Suprapubic skin (tissue), 4 donors: ENCODE measurements at places on chromosomes 4 and X.

- no peak for DNase-seq
These were observed 48.4 kb upstream of the SPANXN4 start for GRCh38 chrX:142977128-142977914.

GRCh38 chr4:7384929-7385890 lies 49.5 kb downstream of the PSAPL1 start:
- peak; percentile 48 for DNase-seq

DNA sequence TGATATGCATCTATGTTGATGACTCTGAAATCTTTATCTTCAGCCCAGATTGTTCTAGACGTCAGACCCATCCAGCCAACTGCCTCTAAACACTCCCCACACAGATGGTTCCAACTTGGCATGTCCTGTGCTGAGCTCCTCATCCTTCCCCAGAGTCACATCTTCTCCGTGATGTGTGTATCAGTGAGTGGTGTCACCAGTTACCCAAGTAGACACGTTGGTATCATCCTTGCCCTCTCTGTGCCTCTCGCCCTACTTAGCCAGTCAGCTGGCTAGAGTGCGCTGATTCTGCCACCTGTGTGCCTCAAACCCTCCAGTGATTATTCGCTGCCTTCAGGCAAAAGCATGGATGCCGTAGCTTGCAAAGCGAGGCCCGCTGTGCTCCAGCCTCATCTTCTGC lies 18.6 kb downstream of the PRIMPOL start:
- no peak for DNase-seq

DNA sequence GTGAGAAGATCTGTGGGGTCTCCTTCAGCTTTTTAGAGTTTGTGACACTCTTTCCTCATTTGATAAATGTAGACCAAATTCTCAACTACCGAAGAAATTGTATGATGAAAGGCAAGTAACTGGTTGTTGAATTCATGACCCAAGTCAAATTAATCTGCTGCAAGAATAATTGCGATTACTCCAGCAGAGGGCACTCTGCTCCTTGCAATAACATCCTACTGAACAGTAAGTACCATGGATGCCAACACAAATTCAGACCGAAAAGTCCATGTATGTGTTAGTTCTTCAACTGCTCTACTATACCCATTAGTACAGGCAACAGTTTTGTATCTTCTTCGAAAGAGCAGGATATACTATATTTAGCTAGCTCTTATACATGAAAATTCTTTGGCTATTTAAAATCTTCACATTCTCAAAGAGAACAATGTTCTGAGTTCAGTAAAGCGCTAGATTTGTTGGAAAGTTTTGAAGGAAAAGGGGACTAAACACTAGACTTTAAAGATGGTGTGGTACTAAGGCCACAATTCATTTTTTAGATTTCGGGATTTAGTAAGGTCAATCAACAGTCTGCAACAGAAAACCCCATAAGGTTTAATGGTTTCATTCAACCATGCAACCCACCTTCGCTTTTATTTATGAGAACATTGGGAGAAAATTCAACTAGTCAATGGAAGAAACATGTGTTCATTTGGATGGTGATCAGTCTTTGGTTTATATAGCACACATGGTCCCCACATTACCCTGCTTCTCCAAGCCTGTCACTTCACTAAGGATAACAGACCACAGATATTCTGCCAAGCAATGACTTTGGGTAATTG lies 105.4 kb upstream of the TBC1D9 start:
- DNase-seq: no peak

GRCh38 chr4:113575401-113575800 lies 186.1 kb downstream of the CAMK2D start:
- DNase-seq: no peak

DNA sequence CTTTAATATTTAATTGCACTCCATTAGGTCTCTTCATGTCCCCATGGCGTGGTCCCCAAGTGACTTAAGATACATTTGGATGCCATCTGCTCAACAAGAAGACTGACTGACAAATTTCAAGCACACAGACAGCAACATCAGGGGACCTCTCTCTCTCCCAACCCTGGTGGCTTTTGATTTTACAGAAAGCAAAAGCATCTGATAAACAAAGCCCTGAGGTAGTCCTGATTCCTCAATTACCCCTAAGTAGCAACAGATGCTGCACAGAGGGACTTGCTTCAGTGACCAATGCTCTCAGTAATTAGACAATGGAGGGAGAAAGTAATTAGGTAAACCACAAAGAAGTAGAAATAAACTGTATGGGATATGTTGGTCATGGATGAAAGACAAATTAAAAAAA lies 426.4 kb downstream of the INPP4B start:
- DNase-seq: no peak

DNA sequence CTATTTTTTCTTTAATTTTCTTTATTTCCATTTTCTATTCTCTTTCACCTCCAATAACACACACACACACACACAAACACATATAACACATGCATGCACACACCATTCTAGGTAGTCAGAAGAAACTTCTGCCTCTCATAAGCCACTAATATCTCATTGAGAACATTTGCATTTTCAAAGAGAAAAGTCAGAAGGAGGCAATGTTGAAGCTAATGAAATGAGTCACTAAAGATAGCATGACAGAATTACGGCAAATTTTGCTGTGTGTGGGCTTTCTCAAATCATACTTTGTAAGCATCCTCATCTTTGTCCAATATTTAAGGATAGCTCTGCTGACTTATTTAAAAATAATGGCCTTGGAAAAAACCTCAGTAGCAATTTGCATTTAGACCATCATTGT lies 291.3 kb downstream of the GUCY2F start:
- no peak for DNase-seq

DNA sequence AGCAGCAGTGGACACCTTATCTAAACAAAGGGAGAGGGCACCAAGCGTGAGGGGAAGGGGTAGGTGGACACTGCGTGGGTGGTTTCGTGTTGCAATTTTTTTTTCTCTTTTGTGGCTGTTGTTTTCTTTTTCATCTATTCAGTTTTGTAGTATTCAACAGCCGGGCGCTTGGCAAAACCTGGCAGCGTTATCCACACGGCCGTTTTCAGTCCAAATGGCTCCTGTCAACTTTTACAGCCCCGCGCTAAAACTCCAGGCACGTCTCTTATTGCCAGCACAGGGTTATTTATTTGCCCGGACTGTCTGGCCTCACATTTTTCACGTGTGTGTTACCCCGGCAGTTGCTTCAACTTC lies 192.2 kb downstream of the BCOR start:
- no peak for DNase-seq
